Activated T-helper 2 cell treated with anti-CD3 and anti-CD28 coated beads, Interferon-gamma antibody, Interleukin-2, Interleukin-4, amounts not matched to agents 10 μg/mL and 5 μg/mL and 100 μg/mL, durations not matched to agents 14 hours and 24 hours and 36 hours (primary cell): ENCODE measurements at places on chromosomes 7 and 10. TPM values are rescaled to one million over a fixed set of nuclear protein-coding genes. Genes with fewer than 3 reads are reported as not detected.

GRCh38 chr10:43960981-43961380 is 312.3 kb upstream of the ZNF32 start:
- no peak for DNase-seq

DNA sequence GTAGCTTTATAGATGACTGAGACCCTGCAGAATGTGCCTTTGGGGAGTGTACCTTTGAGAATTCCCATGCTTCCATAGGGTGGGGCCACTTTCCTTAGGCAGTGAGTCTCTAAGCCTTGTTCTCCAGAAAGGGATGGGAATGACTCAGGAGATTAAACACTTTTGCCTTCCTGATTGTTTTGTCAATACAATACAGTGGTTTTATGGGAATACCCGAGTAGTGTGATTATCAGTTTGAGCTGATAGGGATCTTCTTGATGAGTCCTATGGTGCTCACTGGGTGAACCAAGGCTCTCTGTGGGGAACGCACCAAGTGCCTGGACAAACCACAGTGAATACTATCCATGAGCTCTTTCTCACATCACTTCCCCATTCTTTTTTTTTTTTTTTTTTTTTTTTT is 6.3 kb downstream of the MYOF start:
- no peak for DNase-seq

DNA sequence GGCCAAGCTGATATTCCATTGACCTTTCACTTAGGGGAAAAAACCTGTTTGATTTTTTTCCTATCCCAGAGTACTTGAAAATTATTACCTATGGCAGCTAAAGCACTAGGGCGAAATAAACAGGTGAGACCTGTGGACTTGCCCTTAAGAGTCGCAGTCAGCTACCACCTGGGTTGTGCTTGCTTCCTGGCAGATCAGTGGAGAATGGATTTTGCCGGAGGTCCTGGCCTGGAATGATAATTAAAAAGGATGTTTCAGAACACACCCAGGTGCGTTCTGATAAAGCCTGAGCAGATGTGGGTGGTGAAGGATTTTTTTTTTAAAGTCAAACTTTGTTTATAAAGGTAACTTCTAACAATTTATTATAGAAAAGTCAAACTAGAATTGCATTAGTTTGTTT is 59.1 kb downstream of the AUTS2 start:
- no peak for DNase-seq

DNA sequence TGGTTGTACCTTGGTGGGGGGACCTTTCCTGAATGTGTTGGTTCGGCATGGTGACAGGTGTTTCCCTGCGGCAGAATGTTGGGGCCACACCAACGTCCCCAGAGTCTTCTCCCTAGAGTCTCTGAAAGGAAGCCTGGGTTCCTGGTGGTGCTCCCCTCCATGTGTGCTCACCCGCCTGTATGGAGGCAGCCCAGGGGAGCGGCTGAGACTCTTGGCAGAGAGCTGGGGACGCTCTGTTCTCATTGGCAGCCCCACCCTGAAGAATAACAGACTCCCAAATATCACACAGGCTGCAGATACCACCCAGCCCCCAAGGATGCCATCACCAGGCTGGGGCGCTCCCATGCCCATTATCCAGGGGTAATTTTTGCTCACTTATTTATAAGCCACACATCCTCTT is 34.8 kb downstream of the CHST12 start:
- no peak for DNase-seq

DNA sequence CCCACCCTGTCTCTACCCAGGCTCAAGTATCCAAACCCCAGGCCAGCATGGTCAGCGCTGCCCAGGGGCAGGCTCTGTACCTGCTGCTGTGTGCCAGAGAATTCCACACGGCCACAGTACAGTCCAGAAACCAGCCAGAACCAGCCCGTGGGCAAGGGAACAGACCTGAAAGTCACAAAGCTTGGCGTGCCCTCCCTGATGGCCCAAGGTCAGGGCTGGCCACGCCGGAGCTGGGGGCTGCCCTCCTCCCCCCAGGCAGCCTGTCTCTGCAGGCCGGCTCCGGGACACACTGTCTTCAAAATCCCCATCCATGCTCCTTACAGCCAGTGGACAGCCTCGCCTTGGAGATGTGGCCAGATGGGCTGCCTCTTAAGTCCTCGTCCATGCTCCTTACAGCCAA is 78.4 kb downstream of the CTBP2 start:
- DNase-seq: no peak

The AGAP6 gene
- total RNA-seq: 22.5 and 25.8 TPM in 2 replicates

The RBM17 gene
- total RNA-seq: 257 and 266 TPM in 2 replicates

The SFXN2 gene
- total RNA-seq: 52.2 and 54.0 TPM in 2 replicates

The H2BK1 gene
- total RNA-seq: not detected in 2 replicates
